ENCODE measurements at places on chromosomes 3 and 15.

DNA sequence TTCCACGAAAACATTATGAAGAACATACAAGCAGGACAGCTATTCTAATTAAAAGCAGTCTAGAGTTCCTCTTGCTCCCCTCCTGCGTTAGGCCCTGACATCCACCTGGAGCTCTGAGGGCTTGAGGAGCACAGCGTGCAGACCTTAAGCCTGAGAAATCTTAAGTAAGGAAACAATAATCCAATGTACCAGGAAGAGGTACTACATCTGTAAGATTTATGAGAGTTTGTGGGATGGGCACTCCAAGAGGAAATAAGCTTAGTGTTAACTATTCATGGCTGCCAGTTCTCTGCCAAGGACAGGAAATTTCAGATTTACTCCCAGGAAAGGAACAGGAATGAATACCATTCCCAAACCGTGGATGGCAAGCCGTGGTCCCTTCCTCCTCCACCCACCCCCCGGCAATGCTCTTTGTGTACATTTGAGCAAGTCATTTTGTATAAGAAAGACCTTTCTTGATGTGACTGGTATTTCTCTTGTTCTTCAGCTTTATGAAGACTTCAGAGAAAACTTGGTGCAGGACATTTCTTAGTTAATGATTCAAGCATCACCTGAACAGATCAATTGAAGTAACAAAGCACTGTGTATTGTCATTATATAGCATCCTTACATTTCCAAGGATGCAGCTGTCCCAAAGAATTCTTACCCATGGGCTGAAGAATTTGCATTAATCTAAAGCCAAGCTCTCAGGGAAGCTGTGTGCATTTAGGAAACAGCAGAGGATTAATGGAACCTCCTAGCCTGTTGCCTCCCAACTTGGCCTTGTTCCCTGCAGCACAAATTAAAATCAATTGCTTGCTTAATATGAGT lies 28.8 kb upstream of the VILL start:
- no peak for DNase-seq

DNA sequence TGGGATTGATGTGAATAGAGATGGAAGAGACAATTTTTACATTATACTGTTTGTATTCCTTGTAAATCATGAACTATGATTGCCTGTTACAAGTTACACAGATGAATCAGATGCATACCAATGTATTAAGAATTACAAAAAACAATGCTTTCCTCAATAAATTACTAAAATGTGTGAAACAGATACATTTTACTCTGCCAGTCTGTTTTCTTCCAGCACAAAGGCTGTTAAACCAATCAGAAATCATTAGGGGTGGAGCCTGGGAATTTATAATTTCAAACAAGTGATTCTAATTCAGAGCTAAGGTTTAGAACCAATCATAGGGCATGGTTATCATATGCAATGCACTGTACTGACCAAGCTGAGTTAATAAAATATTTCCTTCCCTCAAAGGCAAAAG lies 21.8 kb upstream of the ANKRD28 start:
- DNase-seq, result no peak

DNA sequence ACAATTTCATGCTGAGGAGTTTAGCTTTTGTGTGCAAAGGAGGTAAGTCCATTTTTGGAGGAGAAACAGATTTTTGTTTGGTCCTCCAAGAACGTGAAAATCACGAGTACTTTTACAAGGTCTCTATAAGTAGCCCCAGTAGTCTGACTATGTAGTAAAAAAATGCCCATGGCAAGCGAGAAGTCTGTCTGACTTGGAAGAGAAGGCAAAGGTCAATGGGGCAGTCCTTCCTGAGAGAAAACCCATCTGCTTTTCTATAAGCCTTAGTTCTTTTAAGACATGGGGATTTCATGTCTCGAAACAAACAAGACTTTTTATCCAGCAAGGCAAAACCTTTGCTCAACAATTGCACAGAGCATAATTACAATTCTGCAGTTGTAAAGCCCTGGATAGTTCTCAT lies 183.2 kb downstream of the GAP43 start:
- no peak for DNase-seq

DNA sequence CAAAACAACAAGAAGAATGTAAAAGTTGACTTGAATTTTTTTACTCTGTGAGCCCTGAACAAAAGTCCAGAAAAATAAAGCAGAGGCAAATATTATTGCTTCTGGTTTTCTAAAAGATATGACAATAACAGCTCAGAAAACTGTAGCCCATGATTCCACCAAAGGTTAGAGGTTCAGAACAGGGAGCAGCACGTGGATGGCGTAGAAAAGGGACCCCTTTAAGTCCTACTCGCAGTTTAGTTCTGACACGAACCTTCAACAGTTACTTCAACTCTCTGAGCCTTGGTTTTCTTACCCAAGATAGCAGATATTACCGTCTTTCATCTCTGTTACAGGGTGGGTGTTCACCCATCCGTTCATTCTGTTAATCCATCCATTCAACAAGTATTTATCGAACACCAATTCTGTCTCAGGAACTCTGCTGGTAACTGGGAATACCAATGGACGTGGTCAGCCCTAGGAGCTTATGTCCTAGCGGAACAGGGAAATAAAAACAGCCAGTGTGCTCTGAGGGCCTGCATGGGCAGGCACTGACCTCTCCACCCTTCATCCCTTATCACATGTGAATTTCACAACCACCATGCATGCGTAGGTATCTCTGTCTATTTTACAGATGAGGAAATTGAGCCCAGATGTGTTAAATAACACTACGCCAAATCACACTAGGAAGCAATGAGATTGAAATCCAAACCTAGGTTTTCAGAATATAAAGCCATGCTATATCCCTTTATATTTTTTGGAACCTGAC lies 274.2 kb upstream of the ICE2 start:
- no peak for DNase-seq

GRCh38 chr3:180072786-180073185 lies 36.0 kb upstream of the PEX5L start:
- no peak for DNase-seq

DNA sequence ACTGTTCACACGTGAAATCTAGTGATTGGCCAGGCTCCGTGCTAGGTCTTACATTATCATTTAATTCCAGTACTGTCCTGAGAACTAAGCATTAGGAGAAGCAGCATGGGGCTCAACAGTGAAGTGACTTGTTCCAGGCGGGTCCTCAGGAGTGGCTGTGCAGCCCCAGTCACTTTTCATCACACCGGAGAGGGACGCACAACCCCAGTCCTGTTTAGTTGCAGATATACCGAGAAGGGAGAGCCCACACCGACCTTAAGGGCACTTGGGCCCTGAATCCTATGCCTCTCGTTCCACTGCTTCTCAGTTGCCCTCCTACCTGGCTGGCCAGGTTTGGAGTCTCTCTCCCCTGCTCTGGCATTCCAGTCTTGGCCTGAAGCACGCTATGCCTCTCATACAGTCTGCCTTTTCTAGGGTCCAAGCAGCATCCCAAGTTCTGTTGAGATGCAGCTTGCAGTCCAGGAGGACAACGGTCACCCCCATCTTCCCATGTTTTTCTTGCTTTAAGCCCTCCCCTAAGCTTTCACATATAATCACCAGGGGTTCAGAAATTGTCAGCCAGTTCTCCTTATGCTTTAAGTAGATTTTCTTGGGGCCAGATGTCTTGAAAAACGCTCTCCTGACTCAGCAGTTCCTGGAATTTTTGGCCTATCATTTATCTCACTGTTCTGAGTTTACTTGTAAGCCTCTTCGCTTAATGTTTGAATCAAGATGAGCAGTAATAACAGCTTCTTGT lies 10.1 kb downstream of the FAM131A start:
- no peak for DNase-seq

- no peak for DNase-seq
Measured at GRCh38 chr3:97896129-97896528, 74.3 kb downstream of the CRYBG3 start.

- DNase-seq, result no peak
Measured at GRCh38 chr15:39059917-39060316, 495.3 kb upstream of the RASGRP1 start.

- peak; percentile 25 for DNase-seq
Measured at GRCh38 chr15:81532001-81532400, 158.0 kb upstream of the TMC3 start.

- peak; percentile 24 for DNase-seq
Measured at GRCh38 chr15:57320631-57321220, 55.6 kb upstream of the CGNL1 start.

DNA sequence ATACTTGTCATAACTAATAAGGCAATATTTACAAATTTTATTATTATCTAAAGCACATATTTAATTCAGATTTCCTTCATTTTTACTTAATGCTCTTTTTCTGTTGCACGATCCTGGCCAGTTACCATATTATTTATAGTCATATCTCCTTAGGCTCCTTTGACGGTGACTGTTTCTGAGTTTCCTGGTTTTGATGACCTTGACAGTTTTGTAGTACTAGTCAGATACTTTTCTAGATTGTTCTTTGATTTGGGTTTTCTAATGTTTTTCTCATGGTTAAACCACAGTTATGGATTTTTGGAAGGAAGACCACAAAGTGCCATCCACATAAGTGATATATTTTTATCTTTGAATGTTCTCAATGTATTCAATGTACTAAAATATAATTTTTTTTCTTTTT lies 171.0 kb upstream of the NANOGP8 start:
- no peak for DNase-seq

DNA sequence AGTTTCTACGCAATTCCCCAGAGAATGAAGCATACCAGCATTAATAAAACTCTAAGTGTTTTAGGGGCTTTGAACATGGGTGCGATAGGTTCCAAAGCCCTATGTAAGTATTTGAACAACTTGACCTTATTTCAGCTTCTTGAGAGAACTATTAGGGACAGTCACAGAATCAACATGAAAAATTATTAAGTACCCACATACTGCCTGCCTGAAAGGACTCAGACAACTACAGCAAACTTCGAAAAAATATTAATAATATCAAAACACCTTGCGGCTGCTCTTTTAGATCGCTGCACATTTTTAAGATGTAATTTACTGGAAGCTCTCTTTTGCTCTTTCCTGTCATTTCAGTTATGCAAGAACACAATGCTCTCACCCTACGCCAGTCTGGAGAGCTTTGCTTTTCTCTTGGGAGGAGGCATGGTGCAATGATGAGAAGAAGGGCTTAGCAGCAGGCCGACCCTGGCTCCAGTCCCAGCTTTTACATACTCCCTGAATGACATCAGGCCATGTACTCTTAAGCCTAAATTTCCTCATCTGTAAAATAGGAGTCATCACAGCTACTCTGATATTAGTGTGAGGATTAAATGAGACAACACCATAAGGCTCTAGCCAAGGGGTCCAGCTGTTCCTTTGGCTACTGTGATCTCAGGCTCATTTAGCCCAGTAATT lies 640.7 kb downstream of the FHIT start:
- DNase-seq, result peak; percentile 22

DNA sequence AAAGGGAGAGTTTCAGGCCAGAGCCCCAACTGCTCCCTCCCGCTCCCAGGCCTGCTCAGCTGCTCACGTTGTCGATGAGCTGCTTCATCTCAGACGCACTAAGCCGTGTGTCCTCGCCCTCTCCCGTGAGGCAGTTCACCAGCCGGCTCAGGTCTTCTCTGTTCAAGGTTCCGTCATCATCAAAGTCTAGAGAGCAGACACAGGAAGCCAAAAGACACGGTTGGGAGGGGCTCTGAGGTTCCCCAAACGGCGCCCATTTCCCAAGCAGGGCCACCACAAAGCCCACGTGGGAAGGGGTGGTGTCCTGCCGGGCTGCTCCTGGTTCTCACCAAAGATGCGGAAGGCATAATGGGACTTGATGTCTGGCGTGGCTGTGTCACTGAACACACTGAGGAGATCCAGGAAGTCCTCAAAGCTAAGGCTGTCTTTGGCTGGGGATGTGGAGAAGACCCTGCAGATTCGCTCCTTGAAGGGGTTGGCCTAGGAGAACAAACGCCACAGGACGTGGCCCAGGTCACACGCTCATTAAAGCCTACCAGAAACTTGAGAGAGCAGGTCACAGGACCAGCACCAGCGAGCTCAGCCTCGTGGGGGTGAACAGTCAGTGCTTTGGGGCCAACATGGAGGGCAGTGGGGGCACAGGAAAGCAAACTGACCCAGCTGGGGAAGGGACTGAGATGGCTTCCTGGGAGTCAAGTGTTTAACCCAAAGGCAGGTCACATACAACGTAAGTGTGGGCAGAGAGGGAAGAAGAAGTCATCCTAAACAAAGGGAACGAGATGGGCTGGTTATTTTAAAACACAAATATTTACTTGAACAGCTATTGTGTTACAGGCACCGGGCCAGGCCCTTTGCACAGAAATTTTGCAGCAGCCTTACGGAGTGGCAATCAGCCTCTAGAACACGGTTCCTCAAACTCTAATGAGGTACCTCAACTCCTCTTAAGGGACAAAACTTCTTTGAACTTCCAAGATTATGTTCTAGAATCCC lies 2.4 kb downstream of the CIB1 start:
- DNase-seq, result no peak

- DNase-seq, result no peak
Measured at GRCh38 chr15:38216763-38217162, 35.9 kb upstream of the SPRED1 start.

DNA sequence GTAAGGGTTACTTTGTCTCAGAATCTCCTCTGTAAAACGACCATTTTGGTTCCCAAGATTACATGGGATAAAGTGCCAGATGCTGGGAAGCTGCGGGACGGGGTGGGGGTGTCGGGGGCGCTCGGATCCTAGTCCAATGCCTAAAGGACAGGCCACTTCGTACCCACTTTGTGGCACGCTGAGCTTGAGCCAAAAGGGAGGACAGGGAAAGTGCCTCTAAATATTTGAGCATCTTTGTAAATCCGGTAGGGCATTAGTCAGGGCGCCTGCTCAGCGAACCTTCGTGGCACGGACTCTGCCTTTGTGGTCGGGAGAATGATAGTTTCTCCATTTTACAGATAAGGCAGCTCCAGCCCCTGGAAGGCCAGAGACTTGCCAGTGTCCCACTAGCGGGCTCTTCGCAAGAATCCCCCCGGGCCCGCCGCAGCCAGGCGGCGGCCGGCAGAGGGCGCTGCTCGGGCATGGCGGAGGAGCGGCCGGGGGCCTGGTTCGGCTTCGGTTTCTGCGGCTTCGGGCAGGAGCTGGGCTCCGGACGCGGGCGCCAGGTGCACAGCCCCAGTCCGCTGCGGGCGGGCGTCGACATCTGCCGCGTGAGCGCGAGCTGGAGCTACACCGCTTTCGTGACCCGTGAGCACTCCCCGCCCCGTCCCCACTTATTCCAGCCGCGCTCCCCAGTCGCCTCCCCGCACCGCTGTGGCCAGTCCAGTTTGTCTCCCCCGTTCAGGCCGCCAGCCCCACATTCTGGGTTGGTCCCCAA lies 1.8 kb downstream of the RCCD1 start:
- peak; percentile 91 for DNase-seq

DNA sequence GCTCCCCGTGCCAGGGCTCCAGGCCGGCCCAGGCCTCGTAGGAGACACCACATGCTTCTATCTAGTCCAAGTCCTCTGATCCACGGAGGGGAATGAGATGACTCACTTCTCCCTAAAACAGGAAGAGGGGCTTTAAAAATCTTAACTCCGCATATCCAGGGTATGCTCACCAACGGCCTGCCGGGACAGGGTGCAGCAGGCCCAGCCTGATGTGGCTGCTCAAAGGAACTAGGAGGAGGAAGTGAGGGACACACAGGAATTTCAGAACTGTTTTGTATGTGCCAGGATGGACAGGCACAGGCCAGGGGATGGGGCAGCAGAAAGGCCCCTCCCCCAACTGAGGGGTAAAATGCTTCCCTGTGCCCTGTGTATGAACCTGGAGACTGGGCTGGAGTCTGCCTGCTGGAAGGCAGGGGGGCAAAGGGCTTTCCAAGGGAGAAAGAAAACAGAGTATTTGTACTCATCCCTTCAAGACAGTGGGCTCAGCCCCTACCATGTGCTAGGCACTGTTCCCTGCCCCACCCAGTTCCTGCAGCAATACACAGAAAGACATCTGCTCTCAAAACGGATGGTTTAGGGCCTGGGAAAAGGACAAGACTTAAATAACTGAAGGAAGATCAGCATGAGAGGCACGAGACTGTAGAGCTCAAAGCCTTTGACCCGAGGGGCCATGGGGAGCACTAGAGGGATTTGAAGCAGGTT lies 22.1 kb downstream of the CHDH start:
- DNase-seq, result no peak
